ENCODE measurements at places on chromosomes 5 and 9.

DNA sequence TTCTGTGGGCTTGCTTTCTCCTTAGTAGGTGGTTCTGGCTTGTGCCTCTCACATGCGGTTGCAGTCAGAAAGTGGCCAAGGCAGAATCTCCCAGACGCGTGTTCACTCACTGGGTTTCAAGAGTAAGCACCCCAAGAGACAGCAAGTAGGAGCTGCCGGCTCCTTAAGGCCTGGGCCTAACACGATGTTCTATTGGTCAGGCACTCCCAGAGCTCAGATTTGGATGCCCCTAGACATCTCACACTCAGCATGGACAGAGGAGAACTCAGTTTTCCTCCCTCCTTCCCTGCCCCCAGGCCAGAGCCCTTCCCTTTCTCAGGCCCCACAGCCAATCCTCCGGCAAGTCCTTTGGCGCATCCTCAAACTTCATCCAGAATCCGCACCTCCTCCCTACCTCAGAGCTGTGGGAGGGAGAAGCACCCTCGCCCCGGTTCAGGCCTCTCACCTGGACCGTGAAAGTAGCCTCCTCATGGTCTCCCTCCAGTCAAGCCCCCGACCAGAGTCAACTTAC, 6.5 kb upstream of the CARD19 start:
- DNase-seq = no peak

- no peak for DNase-seq
Observed at GRCh38 chr9:72440992-72441847, 76.2 kb upstream of the ZFAND5 start.

- no peak for DNase-seq
Observed at GRCh38 chr9:14180093-14180959, 133.6 kb downstream of the NFIB start.

DNA sequence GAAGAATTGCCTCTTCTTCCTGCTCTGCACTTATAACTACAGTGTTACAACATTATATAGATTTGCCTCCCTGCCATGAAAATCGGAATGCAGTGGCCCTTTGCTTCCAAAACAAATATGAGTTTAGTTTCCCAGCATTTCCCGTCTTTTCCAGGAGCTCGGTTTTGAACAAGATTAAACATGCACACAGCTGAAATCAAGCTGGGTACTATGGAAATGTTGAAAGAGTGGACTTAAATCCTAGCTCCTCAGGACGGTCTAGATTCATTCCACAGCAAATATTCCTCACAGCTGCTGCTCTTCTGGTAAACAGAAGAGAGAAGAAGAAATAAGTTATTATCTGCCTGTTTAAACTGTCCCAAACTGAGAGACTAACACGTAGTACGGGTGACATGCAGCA, 161.4 kb downstream of the PIK3R1 start:
- DNase-seq = no peak

DNA sequence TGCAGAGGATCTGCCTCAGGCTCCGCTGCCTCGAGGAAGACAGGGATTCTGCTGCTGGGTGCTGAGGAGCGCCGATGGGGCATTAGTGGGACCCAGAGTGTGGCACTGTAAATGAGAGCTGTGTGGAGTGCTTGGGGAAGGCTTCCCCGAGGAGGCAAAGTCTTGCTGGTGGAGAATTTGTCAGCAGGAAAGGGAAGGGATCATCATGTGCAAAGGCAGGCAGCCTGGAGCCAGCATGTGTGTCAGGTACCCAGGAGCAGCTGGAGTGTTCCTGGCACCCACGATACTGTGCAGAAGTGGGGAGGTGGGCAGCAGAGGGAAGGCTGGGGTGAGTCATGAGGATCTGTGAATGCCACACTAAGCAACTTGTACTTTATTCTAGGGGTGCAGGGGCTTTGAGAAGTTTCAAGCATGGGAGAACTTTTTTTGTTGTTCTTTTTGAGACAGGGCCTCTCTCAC, 12.3 kb downstream of the B4GALT7 start:
- no peak for DNase-seq

GRCh38 chr9:93520523-93520922, 55.9 kb upstream of the PHF2 start:
- DNase-seq = no peak

- no peak for DNase-seq
Observed at GRCh38 chr5:143142596-143143435, 260.7 kb downstream of the NR3C1 start.

DNA sequence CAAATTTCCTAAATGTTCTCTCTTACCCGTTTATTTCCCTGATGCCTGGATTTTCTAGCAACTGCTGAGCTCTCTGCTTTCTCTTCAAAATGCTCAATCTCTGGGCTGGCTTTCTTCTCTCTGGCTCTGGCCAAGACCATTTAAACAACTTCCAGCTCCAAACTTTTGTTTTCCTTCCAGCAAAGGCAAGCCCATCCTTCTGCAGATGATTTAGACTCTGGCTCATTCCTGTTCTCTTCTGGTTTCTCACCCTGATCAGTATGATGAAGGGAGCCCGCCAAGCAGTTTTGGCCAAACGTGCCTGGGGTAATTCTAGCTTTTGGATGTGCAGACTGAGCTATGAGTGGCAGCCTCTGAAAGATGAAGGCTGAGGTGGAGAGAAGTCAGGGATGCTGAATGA, 78.1 kb downstream of the HSPA4 start:
- DNase-seq = no peak

- DNase-seq = no peak
Observed at GRCh38 chr5:169049712-169050111, 251.2 kb downstream of the SLIT3 start.

DNA sequence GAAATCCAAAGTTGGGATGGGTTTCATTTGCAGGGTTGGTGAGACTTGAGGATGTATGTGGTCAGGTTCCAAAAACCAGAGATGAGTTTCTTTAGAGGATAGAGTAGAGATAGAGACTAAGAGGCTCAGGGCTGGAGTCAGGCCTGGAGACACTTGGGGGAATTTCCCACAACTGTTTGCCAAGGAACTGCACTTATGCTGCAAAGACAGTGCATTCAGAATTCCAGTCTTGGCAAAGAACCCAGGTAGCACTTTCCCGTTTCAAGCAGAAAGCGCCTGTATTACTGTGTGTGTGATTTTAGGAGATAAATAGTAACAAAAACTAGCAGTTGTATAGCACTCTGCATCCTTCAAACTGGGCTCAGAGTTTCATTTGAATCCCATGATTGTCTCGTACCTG, 55.4 kb downstream of the SNCAIP start:
- DNase-seq = no peak

GRCh38 chr5:14912206-14912605, 40.6 kb upstream of the ANKH start:
- DNase-seq = no peak

DNA sequence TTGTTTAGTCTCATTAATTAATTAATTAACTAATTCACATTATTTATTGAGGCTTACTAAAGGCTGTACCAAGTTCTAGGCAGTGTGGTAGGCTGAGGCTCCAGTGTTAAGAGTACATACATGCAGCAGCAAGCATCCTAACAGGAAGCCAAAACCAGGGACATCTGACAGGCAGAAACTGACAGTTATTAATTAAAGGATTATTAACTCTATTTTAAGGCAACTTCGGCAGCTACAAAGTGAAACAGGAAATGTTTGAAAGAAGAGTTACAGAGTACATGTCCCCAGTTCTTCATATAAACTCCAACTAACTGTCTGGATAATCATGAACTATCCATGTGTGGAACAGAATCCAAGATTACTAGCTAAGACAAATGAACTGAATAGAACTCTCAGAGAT, 39.3 kb upstream of the GABRB2 start:
- no peak for DNase-seq

DNA sequence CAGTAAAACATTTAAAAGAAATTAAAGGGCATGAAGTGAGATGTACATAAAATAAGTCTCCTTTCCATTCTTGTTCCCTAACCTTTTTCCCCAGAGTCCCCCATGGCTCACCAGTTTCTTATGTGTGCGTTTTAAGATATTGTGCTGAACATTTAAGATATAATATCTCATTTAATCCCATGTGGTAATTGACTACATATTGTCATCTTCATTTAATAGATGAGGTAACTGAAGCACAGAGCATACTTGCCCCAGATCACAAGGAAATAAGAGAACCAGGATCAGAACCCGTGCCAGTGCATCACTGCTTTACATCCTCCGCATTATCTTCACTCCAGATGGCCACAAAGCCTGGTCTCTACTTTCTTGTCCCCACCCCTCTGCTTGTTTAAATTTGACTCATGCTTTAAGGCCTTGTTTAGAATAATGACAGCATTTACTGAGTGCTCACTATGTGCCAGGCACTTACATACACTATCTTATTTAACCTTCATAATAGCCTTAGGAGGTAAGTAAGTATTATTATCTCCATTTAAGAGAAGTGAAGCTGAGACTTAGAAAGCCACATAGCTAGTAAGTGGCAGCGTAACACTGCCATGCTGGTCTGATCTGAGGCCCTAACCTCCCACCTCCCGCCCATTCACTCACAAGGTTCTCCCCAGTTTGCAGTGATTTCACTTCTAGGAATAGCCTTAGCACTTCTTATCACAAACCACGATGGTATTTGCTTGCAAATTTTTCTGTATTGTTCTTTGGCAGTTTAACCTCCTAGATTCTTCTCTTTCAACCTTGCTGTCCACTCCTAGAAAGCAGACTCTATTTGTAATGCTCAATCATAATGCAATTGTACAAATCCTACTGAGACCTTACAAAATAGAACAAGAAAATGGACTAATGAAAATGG, 78.4 kb upstream of the IL6ST start:
- DNase-seq = no peak
